ENCODE measurements at places on chromosomes 3 and 15.
A peak's percentile ranks its signal among the peaks of the same experiment; 100 is the strongest.

GRCh38 chr3:195802261-195802701 lies 9.4 kb downstream of the MUC4 start:
- no peak for DNase-seq

GRCh38 chr3:140765246-140765645 lies 87.4 kb downstream of the TRIM42 start:
- DNase-seq, result no peak

- no peak for DNase-seq
These were observed 56.0 kb upstream of the MYRIP start for GRCh38 chr3:39753391-39753790.

DNA sequence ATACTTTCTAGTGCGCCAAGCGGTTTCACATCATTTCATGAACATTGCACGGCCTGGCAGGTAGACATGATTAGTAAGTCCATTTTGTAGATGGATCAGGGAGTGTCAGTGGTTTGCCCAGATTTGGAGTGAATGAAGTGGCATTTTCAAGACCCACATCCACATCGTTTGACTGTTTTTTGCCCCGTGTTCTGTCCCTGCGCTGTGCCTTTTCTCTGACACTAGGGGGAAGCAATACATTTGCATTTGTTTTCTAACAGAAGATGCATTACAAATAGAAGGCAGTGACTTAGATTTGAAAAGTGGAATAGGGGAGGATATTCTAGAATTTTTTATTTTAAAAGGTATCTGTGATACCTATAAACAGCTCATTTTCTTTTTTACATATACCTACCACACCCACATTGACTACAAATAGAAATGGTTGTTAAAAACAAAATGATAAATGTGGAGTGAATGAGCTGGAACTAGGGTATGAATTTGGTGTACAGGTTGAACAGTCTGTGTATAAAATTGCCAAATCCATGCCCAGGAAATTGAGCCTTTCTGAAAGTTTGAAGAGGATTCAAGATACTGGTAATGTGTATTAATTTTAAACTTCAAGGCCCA lies 98.0 kb downstream of the USP13 start:
- DNase-seq, result no peak

GRCh38 chr3:68751888-68752287 lies 180.5 kb downstream of the TAFA4 start:
- DNase-seq, result no peak

DNA sequence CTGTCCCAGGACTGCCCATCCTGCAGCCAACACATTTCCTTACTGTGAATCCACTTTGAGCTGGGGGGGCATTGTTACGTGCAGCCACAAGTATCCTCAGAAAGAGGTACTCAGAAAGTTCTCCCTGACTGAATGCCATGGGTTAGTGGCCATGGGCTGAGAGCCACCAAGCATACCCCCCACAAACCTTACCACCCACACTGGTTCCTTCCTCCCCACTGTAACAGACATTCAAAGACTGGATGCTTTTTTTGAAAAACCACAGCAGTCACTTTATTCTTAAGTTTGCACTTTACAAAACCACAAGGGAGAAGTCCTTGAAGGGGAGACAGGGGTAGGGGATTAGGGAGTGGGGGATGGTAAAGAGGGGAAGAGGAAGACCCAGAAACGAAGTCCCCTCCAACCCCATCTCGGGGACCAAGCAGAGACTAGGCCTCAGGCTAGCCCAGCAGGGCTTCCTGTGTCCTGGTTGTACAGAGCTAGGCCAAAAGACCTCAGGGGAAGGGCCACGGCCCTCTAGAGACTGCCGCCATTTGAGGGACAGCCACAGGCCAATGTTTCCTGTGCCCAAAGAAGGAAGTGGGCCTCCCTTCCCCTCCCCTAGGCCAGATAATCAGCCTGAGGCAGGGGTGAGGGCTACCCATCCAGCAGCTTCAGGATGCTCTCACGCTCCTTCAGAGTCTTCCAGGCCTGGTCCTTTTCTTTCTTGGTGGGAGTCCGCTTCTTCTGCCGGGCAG lies 10.1 kb upstream of the CAMK1 start:
- no peak for DNase-seq

DNA sequence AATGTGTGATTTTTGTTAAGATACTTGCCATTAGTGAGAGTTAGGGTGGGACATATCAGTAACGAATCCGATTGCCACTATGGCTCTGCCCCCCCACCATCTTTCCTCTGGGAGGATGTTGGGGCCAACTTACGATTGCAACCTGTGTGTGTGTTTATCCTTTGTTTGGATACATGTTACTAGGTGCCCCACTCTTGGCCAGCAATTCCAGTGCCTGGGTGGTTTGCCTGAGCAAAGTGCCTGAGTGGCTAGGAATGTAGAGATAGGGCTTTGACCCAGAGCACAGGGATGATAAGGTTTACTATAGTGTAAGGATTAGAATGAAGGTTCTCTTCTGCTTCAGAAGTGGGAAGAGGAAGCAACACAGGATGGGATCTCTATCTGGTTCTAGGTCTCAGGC lies 231.8 kb downstream of the TP63 start:
- no peak for DNase-seq

GRCh38 chr3:58167431-58168351 lies 43.1 kb downstream of the DNASE1L3 start:
- DNase-seq, result peak; percentile 55

- DNase-seq, result no peak
These were observed 54.9 kb downstream of the DCUN1D1 start for GRCh38 chr3:182925330-182925943.

DNA sequence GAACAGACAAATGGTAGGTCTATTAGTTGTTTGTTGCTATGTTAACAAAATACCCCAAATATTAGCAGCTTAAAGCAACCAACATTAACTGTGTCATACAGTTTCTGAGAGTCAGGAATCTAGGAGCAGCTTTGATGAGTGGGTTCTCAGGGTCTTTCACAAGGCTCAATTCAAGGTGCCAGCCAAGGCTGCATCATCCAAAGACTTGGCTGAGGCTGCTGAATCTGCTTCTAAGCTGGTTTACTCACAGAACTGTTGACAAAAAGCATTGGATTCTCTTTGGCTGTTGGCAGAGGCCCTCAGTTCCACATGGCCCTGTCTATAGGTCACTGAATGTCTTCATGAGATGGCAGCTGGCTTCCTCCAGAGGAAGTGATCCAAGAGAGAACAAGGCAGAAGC lies 40.3 kb upstream of the TSC22D2 start:
- no peak for DNase-seq

GRCh38 chr3:81816473-81817250 lies 55.2 kb upstream of the GBE1 start:
- DNase-seq, result no peak

DNA sequence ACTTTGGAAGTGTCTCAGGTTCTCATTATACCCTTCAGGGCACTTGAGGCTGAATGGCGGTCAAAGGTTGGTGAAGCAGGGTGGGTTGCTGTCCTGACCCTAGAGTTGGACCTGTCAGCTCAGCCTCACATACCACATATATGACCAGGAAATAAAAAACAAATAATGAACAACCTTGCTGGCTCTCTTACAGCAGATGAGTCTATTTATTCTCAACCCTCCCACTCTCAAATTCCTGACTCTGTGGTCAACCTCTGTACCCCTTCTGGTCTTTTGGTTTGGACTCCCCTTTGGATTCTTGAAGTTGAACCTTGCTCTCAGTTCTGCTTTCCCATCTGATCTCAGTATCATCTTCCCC lies 16.9 kb downstream of the PPP2R3A start:
- DNase-seq, result no peak

GRCh38 chr15:48406266-48406891 lies 75.2 kb downstream of the DUT start:
- no peak for DNase-seq

GRCh38 chr3:17401912-17402311 lies 340.5 kb downstream of the TBC1D5 start:
- DNase-seq, result no peak

Data from stimulated activated CD4-positive, alpha-beta T cell treated with anti-CD3 and anti-CD28 coated beads, Interleukin-12 subunit alpha, Interleukin-12 subunit beta, amount 100 ng/mL, for 4 hours (primary cell).